KG1 (cell line): ENCODE measurements at places on chromosomes 3 and 15.
A peak's percentile ranks its signal among the peaks of the same experiment; 100 is the strongest.

DNA sequence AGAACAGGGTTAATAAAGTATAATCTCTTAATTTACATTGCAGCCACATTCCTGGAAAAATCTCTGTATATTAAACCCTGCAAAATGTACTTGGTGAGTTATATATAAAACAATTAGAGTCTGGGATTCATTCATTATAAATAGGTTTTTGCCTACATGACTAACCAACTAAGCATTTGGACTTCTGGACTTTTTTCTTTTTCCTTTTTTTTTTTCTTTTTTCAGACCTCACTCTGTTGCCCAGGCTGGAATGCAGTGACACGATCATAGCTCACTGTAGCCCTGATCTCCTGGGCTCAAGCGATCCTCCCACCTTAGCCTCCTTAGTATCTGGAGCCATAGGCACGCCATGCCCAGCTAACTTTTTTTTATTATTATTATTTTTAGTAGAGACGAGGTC is 4.5 kb downstream of the DNAJC13 start:
- no peak for DNase-seq

DNA sequence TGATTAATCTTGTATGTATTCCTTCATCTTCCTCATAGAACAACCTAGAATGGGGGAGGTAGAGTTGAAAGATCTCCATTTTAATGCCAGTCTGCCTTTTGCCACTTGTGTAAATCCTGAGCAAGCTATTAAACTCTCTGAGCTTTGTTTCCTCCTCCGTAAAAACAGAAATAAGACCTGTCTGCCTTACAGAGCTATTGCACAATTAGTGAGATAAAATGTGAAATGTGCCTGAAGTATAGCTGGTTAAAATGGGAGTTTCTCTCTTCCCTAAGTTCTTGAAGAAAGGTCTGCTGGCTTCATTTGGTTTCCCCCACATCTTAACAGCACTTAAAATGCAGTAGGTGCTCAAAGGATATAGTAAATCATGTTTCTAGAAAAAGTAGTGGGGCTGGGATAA is 19.0 kb downstream of the ALDH1A2 start:
- no peak for DNase-seq

DNA sequence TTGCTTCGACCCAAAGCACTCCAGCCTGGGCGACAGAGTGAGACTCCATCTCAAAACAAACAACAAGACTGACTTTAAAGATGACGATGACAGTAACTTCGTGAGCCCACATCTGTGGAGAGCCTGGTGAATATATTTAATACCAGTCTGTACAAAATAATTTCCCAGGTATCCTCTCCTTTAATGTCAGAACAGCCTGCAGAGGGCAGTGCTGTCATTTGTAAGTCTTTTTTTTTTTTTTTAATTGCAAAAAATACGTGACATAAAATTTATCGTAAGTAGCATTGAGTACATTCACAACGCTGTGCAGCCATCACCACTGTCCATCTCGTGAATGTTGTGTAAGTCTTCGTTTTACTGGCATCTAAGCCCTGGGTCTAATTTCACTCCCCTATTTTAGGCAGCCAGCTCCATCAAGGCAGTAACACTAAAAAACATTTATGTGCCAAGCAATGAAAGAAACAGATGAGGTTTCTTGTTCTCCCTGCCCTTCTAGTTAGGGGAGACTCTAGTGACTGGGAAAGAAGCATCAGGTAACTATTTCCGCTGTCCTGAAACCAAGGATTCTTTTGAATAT is 1.4 kb downstream of the HTD2 start:
- DNase-seq: peak; percentile 45

- no peak for DNase-seq
These were observed 50.1 kb upstream of the CRTC3 start for GRCh38 chr15:90479656-90480055.

DNA sequence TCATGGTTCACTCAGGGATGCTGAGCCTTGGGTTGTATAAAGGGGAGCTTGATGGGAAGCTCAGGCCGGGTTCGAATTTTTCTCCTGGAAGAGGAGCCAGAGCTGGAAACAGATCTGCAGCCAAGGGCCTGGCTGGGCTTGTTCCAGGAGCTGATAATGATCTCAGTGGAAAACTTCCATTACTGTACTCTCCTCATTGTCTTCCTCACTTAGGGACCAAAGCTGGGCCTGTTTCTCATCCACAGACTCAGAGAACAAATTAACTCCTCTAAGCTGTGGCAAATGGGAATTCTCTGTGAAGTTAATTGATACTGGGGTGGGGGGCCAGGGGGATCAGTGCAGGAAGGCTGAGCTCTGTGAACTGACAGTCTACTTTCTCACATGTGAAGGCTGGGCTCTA is 92.0 kb downstream of the PRICKLE2 start:
- no peak for DNase-seq

- no peak for DNase-seq
These were observed 510 bp downstream of the ARL14 start for GRCh38 chr3:160677459-160677881.

- no peak for DNase-seq
These were observed 170.5 kb upstream of the UBE3A start for GRCh38 chr15:25609371-25609770.

- no peak for DNase-seq
These were observed 113.8 kb downstream of the ADCY5 start for GRCh38 chr3:123335007-123335670.

DNA sequence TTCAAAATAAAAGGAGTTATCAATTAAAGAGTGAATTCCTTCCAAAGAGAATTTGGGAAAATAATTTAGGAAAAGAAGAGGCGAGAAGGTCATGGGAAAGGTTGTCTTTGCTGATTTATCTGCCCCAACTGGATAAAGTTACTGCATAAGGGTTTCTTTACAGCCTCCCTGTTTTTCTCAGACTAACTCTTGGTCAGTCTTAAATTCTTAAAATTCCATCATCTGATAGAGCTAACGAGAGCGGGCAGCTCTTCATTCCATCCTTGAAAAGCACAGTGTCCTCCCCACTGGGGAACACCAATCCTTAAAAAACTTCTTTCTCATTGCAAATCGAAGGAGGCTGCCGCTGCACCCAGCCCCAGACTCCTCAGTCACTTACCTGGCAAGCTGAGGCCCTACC is 107.2 kb downstream of the PGPEP1L start:
- no peak for DNase-seq

DNA sequence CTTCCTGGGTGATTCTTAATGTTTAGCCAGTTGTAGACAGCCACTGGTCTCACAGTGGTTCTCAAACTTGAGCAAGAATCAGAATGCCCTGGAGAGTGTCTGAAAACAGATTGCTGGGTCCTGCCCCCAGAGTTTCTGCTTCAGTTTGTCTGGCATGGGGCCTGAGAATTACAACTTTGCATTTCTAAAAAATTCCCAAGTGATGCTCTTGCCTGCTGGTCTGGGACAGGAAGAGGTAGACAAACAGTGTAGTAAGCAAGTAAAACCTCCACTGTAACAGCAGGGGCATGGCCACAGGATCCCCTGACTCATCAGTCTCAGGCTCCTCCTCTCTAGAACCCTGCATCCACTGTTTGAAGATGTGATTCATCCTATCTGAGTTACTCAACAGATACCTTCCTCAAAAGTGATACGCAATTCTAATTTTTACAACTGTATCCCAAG is 36.5 kb downstream of the DZIP1L start:
- DNase-seq: no peak

DNA sequence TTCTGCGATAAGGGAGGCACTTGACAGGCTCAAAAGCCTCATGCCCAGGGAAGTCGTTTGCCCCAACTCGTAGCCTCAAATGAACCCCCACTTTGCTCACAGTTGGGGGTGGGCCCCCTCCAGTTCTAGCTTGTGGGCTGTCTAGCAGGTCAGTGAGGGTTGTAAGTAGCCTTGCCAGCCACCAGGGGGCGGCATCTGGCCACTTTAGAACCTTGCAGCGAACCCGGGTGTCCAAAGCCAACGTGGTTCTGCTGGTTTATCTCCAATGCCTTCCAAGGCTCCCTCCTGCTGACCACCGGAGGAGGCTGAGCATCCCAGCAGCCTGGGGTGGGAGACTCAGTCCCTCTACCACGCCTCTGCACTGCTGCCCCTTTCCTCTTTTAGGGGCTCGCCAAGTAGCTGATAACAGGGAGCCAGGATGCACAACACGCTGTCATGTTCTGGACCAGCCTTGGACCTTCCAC is 9.2 kb upstream of the RBSN start:
- DNase-seq: peak; percentile 48

DNA sequence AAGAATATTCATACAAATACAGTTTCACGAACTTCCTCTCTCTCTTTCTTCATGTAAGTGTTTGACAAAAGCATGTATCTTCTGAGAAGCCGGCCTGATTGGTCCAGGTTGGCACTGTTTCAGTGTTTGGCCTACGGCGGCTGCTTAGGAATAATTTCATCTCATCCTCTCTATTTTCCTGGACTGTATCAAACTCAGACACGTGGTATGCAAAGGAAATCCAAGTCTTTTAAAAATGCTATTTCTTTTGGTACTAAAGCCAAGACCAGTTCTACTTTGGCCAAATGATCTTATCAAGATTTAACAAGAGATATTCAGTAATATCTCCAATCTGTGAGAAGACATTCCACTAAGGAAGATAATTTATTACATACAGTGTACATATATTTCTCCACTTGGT is 152.8 kb downstream of the TIGIT start:
- DNase-seq: no peak

DNA sequence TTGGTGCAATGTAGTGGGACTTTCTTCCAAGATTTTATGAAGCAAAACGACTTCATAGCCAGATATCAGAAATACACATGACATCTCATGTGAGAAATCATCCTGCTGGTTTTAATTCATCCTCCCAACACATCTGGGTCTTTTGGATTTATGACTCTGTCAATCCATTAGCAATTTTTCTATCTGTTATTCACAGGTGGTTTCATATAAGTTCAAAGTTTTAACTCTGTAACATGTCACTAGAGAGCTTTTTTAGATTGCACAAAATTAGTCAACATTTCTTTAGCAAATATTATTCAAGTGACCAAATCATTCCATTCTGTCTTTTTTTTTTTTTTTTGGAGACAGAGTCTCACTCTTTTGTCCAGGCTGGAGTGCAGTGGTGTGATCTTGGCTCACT is 30.4 kb downstream of the SQOR start:
- no peak for DNase-seq

GRCh38 chr3:190557296-190557695 is 43.4 kb downstream of the IL1RAP start:
- no peak for DNase-seq

DNA sequence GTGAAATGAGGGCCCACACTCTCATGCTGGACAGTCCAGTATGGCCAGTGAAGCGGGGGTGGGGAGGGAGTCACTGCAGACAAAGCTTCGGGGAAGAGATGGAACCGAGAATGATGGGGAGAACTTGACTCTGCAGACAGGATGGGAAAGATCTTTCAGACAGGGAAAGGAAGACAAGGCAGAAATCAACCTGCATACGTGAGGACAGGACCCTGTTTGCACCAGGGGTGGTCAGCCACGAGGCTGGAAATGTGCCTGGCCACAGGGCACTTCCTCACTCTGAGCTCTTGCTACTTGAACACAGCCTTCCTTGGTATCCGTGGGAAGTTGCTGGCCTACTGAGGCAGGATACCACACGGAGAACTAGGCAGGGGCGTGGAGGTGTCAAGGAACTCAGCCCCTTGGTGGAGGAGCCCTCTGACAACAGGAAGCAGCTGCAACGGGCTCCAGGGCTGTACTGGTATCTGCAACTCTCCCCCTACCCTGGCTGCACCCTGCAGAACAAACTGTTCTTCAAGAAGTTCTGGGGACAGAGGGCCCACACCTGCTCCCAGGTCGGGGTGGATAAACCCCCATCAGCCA is 9.3 kb upstream of the SRP14 start:
- DNase-seq: no peak

DNA sequence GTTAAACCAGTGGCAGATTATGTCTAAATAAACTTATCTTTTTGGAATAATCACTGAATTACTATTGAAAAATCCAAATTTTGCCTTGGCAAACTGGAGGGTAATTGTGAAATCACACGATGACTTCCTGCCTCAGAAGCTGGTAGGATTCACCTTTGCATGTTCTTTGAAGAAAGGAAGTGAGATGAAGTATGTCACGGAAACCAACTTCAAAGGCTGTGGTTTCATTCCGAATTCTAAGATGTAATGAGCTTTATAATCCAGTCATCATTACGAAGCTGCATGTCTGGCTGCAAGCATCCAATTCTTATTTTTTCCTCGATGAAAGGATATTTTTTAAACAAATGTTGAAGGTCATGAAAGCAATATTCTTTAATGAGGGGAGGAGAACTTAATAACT is 15.0 kb upstream of the ZBED2 start:
- DNase-seq: no peak

DNA sequence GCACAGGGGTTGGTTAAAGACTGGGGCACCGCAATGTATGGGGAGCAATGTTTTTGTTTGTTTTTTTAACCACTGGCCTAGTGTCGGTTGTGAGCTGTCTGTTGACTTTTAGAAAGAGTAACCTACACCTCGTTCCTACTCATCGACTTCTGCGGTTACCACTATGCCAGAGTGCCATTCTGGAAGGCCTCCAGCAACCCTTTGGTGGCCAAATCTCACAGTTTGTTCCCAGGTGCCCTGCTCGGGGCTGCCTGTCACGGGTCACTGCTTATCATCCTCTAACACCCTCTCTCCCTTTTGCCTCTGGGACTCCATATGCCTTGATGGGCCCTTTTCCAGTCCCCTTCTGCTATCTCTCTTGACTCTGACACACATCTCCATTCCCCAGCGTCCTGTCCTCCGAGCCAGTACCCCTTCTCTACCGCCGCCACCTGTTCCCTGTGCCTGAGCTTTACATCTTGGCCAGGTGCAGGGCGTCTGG is 290.4 kb upstream of the C2CD4B start:
- DNase-seq: no peak

DNA sequence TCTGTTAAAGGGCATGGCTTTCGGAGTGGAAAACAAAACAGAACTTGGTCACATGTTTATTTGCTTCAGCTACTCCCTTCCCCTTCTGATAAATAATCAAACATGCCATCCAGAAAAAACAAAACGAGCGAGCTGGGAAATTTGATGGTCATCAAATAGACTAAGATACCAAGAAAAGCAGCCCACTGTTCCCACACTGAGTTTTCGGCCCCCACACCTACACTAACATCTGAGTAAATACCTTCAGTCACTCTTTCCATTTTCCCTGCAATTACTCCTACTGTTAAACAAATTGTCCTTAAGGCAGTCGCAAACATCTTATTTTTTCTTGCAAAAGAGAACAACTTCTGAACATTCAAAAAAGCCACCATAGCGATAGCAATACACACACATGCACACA is 454.6 kb downstream of the FOXP1 start:
- no peak for DNase-seq
